ENCODE measurements at places on chromosomes 7 and 10. TPM values are rescaled to one million over a fixed set of nuclear protein-coding genes. Genes with fewer than 3 reads are reported as not detected.

DNA sequence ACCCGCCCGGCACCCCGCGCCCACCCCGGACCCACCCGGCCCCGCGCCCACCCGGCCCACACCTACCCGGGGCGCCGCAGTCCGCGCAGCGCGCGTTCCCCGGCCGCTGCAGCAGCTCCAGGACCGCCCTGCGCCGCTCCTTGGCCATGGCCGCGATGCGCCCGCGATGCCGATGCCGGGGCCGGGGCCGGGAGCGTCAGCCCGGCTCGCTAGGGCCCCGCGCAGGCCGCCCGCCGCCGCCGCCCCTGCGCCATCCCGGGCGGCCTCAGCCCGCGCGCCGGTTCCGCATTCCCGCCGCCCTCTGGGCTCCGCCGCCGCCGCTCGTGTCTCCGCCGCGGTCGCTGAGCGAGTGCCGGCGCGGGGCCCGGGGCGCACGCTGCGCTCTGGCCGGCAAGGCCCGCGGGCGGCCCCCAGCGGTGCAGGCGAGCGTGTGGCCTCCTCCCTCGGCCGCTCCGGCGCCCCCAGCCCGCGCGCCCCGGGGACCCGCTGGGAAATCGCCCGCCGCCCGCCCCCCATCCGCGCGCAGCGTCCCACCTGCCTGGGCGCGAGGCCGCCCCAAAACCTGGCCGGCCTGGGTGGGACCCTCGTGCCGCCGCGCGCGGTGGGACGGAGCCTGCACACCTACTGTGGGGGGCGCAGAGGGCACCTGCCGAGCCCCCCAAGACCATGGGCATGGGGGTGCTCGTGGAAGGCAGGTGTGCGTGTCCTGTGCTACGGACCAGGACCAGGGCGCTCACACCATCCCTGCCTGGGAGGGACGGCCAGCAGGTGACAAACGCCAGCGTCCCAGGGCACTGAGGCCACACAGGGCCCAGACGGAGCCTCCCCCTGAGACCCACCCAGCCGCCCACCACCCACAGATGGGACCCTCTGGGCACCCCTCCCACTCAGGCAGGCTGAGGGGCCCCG is at the start of gene ADAP1:
Gene ADAP1 (minus strand): TSS at position 351 of the 909 bp plus-strand sequence. CDS start 203 bp downstream, at position 148.
- no peaks in the 10 kb centered on the region for H3K4me1 ChIP-seq
- H3K4me3 ChIP-seq: peak within 1 kb of the TSS; percentile 63
- no peaks in the 10 kb centered on the region for H3K36me3 ChIP-seq
- peaks cover 8% of the 10 kb centered on the region for H3K27me3 ChIP-seq
- H3K27ac ChIP-seq: no peak within 1 kb of the TSS
- DNase-seq: peak; percentile 76

DNA sequence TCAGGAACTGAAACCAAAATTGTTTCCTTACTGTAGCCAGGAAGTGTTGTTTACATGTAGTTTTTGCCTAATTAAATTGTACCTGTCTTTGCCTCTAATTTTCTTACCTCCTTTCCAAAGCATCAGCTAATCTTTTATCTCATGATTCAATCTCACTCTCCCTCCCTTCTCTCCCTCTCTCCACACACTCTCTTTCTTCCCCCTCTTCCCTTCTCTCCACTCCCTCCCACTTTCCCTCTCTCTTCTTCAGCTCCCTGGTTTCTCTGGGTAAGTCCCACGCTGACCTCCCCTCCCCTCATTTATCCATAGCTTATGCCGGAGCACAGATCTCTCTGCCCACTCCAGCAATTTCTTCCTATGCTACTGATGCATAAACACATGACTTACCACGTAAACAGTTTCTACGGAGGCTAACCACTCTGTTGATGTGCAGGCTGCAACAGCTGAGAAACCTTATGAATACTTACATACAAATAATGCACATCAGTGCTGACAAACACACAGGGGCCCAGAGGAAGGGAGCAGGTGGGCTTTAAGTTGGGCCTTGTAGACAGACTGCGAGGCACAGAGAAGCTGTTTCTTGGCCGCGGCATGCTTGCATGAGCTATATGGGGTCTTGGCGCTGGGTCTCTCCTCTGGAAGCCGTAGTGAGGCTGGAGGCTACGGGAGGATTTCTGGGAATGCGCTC is 174.4 kb upstream of the PLXNA4 start:
- H3K27ac ChIP-seq: no peak overlapping the region
- no peak for DNase-seq
- no peak overlapping the region for H3K4me3 ChIP-seq
- no peaks in the 10 kb centered on the region for H3K27me3 ChIP-seq
- no peaks in the 10 kb centered on the region for H3K36me3 ChIP-seq

DNA sequence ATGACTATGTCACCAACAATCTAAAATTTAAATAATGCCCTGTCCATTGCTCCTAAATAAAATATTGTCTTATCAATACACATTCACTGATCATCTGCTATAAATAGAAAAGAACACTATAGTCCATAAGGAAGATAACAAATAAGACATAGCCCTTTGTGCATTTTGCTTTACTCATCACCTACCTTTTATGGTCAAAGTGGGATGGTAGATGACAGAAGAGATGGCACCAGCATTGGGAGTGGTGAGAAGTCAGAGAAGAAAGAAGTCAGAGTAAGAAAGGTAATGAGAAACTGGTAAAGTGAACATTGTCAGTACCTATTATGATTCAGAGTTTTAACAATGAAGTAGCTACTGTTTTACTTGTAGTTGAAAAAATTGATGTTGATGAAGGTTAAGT is 31.1 kb downstream of the SEMA3E start:
- no peak overlapping the region for H3K4me3 ChIP-seq
- H3K27ac ChIP-seq: no peak overlapping the region
- no peaks in the 10 kb centered on the region for H3K4me1 ChIP-seq

GRCh38 chr10:132238371-132239125 is 51.8 kb downstream of the DPYSL4 start:
- H3K27me3 ChIP-seq: no peaks in the 10 kb centered on the region
- H3K4me3 ChIP-seq: no peak overlapping the region
- H3K27ac ChIP-seq: no peak overlapping the region
- H3K4me1 ChIP-seq: no peaks in the 10 kb centered on the region

DNA sequence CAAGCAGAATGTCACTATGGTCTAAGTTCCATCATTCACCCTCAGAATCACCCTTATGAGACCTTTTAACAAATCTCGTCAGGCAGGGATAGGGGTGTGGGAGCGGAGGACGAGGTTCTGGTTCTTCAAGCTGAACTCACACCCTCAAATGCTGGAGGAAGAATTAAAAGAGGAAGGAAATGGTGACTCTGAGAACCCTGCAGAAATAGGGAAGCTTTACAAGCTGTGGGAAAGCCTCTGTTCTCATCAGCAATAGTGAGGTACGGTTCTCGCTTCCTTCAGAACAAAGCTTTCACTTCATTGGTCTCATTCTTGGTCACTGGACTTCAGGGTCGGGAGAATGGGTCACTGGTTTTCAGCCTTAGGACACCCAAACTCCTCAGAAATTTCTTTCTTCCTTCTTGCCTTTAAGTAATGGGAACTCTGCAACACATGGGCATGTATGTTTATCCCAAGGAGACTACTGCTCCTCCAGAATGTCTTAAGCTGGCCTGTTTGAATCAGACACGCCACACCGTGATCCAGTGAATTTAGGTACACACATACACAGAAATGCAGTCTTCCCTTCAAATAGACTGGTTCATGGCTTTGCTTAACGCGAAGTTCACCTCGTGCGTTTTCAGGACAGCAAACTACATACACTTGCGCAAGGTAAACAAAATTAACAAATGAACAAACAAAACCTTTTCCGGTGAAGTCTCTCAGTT is 226.0 kb downstream of the SFMBT2 start:
- DNase-seq: no peak
- H3K4me3 ChIP-seq: peak overlapping the region; percentile 2
- H3K27ac ChIP-seq: peak overlapping the region; percentile 89
- peaks cover 69% of the 10 kb centered on the region for H3K4me1 ChIP-seq
- H3K27me3 ChIP-seq: no peaks in the 10 kb centered on the region

DNA sequence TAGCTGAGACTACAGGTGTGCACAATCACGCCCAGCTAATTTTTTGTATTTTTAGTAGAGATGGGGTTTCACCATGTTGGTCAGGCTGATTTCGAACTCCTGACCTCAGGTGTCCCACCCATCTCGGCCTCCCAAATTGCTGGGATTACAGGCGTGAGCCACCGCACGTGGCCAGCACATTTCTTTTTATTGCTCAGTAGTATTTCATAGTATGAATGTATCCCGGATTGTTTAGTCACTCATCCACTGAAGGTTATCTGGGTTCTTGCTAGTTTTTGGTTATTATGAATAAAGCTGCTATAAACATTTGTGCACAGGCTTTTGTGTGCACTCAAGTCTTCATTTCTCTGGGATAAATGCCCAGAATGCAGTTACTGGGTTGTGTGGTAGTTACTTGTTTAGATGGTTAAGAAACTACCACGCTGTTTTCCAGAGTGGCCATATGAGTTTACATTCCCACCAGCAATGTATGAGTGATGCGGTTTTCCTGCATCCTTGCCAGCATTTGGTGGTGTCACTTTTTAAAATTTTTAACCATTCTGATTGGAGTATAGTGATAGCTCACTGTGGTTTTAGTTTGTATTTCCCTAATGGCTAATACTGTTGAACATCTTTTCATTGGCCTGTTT is 275.8 kb upstream of the LYZL1 start:
- DNase-seq: no peak
- no peaks in the 10 kb centered on the region for H3K4me1 ChIP-seq
- H3K4me3 ChIP-seq: no peak overlapping the region

DNA sequence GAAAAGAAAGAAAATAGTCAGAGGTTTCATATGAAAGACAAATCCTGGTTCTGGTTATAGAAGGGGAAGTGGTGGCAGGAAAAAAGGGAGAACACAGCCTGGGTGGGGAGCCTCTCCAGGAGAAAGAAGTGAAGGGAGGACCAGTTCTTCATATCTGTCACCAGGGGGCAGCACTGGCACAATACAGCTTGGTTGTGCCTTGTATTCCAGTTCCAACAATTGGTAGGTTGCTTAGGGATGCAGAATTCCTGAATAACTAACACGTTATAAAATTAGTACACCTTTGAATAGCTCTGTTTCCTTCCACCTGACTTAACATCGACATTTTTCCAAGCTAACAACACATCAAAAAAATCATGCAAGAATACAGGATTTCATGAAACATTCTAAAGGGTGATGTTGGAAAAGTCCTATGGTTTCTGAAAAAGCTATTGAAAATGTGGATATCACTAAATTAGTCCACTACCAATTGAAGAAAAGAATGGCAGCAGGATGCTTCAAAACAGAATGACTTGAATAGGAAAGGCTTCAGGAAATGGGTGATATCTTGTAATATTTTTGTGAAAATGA is 52.9 kb downstream of the CYP26A1 start:
- H3K4me1 ChIP-seq: peaks cover 29% of the 10 kb centered on the region
- no peak overlapping the region for H3K27ac ChIP-seq
- H3K4me3 ChIP-seq: no peak overlapping the region
- no peaks in the 10 kb centered on the region for H3K27me3 ChIP-seq

DNA sequence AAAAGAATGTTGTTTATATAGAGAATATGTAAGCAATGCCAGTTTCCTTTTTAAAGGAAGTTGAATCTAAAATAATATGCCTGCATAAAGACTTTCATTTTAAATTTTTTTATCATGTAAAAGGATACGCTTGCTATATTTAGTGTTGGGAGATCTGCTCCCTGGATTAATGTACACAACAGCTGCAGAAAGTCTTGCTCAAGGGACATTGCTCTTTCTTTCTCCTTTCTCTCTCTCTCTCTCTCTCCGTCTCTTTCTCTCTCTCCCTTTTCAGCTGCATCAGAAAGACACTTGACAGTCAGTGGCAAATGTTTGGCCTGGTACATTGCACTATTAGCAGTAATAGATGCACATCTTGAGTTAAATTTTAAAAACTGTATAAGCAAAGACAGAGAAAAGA is 739 bp downstream of the MYPN start:
- DNase-seq: no peak
- no peak overlapping the region for H3K27ac ChIP-seq
- H3K36me3 ChIP-seq: no peaks in the 10 kb centered on the region
- H3K4me3 ChIP-seq: no peak overlapping the region
- no peaks in the 10 kb centered on the region for H3K4me1 ChIP-seq

GRCh38 chr7:101378751-101379174 is 16.1 kb downstream of the COL26A1 start:
- no peak overlapping the region for H3K27ac ChIP-seq
- DNase-seq: no peak
- H3K4me1 ChIP-seq: no peaks in the 10 kb centered on the region

- no peak overlapping the region for H3K4me3 ChIP-seq
- H3K4me1 ChIP-seq: no peaks in the 10 kb centered on the region
- no peaks in the 10 kb centered on the region for H3K36me3 ChIP-seq
- peaks cover 7% of the 10 kb centered on the region for H3K27me3 ChIP-seq
Measured at GRCh38 chr10:132479024-132479602, 58.5 kb upstream of the INPP5A start.

The PPP1R3C gene
- total RNA-seq: 0.71 TPM

The OR13A1 gene
- total RNA-seq: not detected

The FIGNL1 gene
- total RNA-seq: 49.3 TPM

The CTTNBP2 gene
- total RNA-seq: not detected

The H2BK1 gene
- total RNA-seq: not detected
